NCI-H446 treated with DMSO at 0.1 percent for 48 hours (cell line): ENCODE measurements at places on chromosomes 11 and 22.

DNA sequence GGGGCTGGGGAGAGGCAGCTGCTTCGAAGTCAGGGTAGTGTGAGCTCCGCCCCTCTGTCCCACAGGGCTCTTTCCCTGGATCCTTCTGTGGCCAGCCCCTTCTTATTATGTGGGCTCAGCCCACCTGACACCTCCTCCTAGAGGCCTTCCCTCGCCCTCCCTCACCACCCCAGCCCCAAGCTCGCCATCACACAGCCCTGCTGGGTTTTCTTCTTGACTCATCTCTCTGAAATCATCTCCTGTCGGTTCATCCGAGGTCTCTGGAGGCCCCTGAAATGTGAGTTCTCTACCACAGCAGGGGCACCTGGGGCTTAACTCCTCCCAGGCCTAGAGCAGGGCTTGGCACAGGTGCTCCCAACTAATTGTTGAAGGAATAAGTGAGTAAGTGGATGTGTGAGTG is 65.2 kb downstream of the CACNA1I start:
- DNase-seq: no peak

DNA sequence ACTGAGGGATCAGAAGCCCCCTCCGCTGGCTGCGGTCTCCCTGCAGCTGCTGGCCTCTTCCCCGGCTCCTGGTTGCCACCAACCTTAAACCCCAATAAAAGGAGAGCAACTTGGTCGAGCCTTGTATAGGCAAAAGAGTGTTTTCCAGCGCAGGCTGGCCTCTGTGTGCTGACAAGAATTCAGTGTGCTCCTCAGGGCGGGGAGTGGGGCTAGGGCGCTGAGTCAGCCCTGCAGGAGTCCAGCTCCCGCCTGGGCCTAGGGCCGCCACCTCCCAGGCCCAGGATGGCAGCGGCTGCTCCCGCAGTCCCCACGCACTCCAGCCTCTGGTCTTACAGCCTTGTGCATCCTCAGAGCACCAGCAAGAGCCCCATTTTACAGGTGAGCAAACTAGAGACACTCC is at the start of gene SHISAL1:
SHISAL1 (minus strand) TSS at position 186 of the 400 bp plus-strand sequence. CDS start 12,006 bp downstream, outside the sequence.
- DNase-seq: no peak

DNA sequence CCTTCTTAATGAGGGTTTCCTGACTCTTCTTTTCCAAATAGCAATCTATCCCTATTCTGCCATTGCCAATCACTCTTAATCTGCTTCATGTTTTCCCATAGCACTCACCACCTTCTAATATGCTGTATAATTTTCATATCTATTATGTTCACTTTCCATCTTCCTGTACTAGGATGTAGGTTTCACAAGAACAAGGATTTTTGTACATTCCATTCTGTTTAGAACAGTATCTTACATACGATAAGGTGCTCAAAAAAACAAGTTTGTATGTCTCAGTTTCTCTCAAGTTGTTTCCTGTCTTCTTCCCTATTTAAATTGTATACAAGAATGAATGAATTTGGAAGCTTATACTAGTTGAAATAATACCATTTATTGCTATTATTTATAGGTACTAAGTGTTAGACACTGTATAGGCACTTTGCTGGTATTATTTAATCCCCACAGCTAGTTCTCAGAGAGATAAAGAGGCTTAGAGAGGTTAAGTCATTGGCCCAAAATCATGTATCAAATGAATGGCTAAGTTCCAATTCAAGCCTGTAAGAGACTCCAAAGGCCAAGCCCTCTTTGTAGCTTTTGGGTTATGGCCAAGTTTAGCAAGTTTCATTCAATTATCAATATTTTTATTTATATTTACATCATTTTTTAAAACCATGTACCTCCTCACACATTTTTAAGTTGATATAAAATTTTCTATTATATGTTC is 134.7 kb downstream of the PAX6 start:
- DNase-seq: no peak

- DNase-seq: no peak
Observed at GRCh38 chr22:38202437-38203089, 769 bp downstream of the MAFF start.

- peak; percentile 37 for DNase-seq
Observed at GRCh38 chr22:26276529-26277160, 107.4 kb downstream of the SEZ6L start.

DNA sequence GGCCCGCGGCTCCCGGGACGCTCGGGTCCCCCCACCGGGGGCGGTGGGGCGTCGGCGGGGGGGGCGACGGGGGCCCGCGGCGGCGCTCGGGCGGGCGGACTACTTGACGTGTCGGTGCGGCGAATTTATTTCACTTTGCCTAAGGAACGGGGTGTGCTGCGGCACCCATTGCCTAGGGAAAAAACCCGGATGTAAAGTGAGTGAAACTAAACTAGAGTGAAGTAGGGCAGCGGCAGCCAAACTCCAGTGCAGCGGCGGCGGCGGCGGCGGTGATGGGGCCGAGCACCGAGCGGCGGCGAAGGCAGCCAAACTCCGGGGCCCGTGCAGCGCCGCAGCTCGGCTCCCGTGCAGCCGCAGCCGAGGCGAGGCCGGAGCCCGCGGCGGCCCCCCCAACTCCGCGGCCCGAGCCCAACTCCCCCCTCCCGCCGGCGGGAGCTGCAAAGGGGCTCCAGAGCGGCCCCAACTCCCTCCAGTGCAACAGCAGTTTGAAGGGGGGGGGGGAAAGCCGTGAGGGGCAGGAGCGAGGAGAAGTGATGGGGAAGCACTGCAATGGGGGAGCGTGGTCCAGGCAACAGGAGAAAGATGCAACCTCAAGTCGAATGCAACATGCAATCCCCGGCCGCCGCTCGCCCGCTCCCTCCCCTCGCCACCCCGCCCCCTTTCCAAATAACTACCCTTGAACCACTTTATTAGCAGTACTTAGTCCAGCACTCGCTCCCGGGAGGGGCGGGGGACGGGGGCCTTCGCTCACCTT is 647 bp upstream of the PHF21A start:
- peak; percentile 88 for DNase-seq

- no peak for DNase-seq
Observed at GRCh38 chr11:14075118-14076078, 112.9 kb downstream of the SPON1 start.

DNA sequence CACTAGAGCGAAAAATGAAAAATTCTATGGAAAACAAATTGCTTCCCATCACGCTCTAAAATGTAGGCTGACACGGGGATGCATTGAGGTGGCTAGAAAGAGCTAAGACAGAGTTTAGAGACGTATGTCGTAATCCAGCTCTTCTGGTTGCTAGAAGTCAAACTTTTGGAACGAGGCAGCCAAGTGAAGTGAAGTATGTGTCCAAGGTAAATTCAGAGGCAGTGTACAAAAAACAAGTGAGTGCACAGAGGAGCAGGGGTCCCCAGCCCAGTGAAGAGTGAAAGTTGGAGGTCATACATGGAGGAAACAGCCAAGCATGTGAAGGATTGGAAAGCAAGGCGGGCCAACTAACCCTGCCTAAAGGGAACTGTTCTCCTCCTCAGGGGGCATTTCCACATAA is 528.5 kb downstream of the NTM start:
- no peak for DNase-seq

DNA sequence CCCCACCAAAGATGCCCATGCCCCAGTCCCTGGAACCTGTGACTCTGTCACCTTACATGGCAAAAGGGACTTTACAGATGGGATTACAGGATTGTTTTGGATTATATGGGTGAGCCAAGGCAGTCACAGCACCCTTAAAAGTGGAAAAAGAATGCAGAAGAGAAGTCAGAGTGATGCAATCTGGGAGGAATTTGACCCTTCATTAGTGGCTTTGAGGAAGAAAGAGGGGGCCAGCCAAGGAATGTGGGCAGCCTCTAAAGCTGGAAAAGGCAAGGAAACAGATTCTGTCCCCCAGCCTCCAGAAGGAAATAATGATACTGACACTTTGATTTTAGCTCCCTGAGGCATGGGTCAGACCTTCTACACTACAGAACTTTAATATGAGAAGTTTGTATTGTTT is 257.3 kb upstream of the ISX start:
- no peak for DNase-seq

GRCh38 chr11:35541621-35542375 is 16.4 kb upstream of the PAMR1 start:
- DNase-seq: no peak

DNA sequence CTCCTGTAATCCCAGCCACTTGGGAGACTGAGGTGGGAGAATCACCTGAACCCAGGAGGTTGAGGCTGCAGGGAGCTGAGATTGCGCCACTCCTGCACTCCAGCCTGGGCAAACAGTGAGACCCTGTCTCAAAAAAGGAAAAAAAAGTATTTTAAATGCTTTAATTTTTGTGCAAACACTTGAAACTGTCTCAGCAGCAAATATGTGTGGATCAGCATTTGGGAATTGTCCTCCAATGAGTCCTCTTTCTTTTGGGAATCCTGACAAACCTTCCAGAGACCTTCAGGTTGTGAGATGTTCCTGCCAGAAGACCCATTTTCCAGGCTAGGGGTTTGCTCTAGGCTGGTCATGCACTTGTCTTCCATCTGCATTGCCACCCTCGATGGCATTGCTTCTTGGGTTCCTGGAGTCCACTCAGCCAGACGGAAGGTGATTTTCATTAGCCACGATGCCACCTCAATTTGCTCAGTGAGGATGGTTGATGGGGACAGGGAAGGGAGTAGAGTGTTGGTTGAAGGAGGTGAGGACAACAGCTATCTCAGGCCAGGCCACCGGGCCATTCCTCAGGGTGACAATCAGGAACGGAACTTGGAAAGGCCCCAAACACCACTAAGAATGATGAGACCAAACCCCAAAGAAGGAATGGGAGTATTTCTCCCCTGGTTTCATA is 55.4 kb downstream of the ST14 start:
- DNase-seq: no peak

- no peak for DNase-seq
Observed at GRCh38 chr11:20512869-20513268, 86.5 kb upstream of the SLC6A5 start.

DNA sequence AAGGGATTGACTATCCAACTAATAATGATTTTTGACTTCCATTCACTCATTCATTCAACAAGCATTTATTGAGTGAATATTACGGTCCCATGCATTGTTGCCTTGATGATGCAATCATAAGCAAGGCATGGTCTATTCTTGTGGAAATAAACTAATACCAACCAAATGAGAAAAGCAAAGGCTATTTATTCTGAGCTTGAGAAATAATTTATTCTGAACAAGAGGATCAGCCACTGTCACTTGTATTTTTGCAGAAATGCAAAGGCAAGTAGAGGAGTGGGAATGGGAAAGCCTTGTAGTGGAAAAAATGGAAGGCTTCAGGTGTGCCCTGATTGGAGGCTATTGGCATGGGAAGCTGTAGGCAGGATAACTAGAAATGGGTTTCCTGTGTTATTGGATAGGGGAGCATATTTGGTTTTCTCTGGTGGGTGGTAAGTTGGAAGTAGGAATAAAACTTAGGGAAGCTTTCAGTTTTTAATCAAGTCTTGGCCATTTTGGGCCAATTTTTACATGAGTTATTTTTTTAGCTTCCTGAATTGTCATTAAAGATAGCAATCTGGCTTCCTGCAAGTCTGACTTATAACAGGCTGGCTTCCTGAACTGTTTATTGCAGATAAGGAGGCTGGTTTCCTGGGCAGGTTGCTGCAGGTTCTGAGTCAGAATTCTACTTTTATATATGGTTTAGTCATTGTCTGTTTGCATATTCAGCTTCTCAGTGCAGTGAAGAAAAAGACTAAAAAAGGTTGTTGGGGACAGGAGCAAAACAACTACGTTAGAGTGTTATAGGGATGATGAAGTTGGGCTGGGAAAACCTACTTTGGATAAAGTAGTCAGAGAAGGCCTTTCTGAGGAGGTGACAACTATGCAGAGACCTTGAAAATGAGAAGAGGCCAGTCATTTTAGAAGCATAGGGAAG is 106.7 kb downstream of the APIP start:
- no peak for DNase-seq

- DNase-seq: no peak
Observed at GRCh38 chr11:9461760-9462134, 935 bp downstream of the ZNF143 start.

- no peak for DNase-seq
Observed at GRCh38 chr11:5534046-5534445, 14.3 kb downstream of the OR52H1 start.

GRCh38 chr11:35338921-35339320 is 80.4 kb downstream of the SLC1A2 start:
- no peak for DNase-seq

DNA sequence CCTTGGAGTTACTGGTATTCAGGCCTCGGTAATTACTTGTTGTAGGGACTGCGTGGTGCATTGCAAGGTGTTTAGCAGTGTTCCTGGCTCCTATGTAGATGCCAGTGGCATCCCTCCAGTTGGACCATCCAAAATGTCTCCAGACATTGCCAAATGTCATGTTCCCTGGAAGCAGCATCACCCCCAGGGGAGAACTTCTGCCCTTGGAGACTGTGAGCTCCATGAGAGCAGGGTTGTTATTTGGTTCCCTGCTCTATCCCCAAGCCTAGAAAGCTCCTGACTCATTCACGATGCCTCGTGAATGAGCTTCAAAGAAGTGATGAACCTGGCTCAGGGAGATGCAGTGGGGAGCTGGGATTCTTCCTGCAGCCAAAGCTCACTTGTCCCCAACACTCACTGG is 4.8 kb upstream of the CD248 start:
- DNase-seq: no peak

DNA sequence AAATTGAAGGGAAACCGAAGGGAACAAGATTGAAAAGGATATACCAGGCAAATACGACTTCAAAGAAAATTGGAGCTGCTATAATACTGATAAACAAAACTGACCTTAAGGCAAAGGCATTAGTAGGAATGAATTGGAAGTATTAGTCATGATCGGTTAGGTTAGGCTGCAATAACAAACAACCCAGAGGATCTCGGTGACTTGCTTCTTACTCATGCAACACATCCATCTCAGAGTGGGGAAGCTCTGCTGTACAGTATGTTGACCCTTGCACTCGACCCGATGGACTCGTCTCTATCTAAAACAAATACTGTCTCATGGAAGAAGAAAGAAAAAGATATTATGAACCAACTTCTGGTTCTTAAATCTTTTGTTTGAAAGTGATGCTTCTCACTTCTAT is 42.3 kb downstream of the SPATA19 start:
- no peak for DNase-seq

DNA sequence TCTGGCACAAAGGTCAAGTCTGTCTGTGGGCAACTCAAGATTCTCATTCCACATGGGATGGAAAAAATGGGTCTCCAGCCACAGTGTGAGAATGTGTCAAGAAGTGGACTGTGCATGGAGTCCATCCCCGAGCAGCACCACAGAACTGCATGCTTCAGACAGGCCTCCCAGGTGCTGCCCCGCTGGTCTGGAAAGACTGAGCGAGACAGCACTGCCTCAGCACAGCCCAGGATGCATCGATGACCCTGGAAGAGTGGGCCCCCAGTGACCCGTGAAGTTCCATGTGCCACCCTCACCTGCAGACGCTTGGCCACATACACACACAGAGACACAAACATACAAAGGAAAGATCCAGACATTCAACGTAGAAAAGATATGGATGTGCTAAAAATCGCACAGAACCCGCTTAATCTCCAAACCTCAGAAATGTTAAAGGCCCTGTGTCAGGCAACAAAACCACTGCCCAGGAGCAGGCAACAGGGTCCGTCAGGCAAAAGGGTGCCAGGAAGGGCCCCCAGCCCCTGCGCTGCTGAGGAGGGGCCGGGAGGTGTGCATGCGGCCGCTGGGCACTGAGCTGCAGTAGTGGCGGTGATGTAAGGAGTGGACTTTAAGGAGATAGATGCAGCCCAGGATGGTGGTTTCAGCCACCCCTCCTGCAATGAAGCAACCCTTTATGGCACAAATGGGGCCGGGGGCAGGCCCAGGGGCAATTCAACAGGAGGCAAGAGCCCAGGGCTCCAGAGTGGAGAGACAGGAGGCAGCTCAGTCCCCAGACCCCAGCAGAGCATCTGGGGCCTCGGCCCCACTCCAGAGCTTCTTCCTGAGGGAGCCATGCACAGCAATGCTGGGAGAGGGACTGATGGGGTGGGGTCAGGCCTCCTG is 84.7 kb downstream of the DGCR2 start:
- no peak for DNase-seq
